Stimulated activated CD8-positive, alpha-beta memory T cell treated with anti-CD3 and anti-CD28 coated beads, Interleukin-15, amount 100 ng/mL, for 24 hours (primary cell): ENCODE measurements at places on chromosomes 3 and 15.

- DNase-seq: no peak
Observed at GRCh38 chr3:152574461-152575079, 260.4 kb upstream of the P2RY1 start.

- no peak for DNase-seq
Observed at GRCh38 chr3:78687520-78687919, 1080.3 kb downstream of the ROBO1 start.

DNA sequence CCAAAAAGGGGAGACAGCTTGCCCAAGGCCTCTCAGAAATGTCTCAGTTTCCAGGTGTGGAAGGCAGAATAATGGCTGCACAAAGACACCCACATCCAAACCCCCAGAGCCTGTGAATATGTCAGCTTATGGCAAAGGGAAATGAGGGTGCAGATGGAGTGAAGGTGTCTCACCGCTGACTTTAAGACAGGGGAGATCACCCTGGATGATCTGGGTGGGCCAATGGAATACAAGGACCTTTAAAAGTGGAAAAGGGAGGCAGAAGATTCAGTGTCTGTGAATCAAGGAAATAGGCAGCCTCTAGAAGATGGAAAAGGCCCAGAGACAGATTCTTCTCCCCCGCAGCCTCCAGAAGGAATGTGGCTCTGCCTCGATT, 48.8 kb upstream of the ATP2B2 start:
- DNase-seq: no peak

GRCh38 chr3:102016417-102016816, 167.1 kb downstream of the NFKBIZ start:
- DNase-seq: no peak

DNA sequence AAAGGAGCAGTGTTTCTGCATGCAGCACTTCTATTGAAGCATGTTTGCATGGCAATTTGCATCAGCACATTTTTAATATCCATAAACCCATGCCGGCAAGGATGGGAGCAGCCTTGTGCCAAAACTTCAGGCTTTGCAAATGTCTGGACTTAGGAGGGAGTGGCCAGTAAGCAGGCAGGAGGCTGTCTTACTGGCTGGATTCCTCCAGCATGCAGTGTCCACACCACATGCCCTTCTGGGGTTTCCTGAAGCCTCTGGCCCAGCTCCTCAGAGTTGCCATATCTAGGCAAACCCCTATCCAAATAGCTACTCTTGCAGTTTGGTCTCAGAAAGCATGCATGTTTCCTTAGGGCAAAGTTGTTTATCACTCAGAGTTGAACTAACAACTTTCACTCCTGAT, 139.1 kb upstream of the MRPS22 start:
- no peak for DNase-seq

GRCh38 chr3:69082805-69083204, 1.9 kb upstream of the ARL6IP5 start:
- DNase-seq: no peak

DNA sequence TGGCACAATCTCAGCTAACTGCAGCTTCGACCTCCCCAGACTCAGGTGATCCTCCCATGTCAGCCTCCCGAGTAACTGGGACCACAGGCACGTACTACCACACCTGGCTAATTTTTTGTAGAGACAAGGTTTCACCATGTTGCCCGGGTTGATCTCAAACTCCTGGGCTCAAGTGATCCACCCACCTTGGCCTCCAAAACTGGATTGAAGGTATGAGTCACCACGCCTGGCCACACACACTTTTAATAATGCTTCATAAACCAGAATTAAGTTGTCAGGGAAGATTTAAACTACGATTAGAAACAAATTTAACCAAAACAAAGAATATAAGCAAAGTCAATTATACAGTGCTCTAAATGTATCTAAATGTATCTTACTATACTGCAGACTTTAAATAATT, 87.5 kb downstream of the LRRFIP2 start:
- no peak for DNase-seq

DNA sequence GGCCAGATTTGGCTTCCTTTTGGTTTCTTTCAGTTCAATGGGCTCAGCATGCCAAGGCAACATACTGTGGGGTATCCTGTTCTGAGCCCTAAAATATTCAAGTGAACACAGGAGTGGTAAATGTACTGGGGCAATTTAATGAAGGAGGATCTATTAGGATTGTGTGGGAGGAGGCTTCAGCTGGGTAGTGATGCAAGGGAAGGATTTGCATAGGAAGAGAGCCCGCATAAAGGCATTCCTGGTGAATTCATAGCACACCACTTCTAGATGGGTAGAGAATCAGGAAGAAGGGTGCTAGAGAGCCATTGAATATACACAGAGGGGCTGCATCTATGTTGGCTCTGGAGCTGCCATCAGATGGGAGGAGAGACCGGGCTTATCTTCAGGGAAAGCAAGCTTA, 20.6 kb upstream of the KNG1 start:
- no peak for DNase-seq

GRCh38 chr15:90174140-90174875, 26.8 kb upstream of the SEMA4B start:
- DNase-seq: no peak

GRCh38 chr3:31762097-31762764, 218.8 kb downstream of the OSBPL10 start:
- DNase-seq: no peak

DNA sequence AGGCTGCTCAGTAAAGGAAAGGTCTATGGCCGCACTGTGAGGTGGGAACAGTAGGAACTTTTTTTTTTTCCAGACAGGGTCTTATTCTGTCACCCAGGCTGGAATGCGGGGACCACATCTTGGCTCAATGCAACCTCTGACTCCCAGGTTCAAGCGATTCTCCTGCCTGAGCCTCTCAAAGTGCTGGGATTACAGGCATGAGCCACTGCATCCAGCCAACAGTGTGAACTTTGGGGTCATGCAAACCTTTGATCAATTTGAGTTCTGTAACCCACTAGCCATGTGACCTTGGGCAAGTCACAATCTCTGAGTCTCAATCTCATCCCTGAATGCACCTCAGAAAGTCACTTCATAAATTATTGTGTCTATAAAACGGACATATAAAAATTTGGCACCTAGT, 286.8 kb upstream of the CTNNB1 start:
- no peak for DNase-seq

- no peak for DNase-seq
Observed at GRCh38 chr3:54191220-54191619, 68.9 kb downstream of the CACNA2D3 start.

DNA sequence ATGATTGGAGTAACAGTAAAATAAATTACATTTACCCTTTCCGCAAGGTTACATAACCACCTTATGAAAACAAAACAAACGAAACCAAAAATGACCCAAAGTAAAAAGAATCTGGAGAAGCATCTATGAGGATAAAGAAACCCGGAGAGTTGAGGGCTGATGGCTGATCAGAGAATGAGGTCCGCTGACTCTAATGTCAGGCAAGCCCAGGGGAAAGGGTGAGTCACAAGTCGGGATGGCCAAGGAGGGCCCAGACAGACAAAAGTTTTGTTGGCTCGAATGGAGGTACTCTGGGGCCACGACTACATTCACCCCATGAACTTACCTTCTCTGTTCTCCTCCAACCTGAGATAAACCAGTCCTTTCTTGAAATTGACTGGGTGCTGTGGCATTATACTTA, 95.7 kb downstream of the RORA start:
- DNase-seq: no peak

GRCh38 chr15:85614059-85614458, 180.7 kb downstream of the KLHL25 start:
- no peak for DNase-seq

DNA sequence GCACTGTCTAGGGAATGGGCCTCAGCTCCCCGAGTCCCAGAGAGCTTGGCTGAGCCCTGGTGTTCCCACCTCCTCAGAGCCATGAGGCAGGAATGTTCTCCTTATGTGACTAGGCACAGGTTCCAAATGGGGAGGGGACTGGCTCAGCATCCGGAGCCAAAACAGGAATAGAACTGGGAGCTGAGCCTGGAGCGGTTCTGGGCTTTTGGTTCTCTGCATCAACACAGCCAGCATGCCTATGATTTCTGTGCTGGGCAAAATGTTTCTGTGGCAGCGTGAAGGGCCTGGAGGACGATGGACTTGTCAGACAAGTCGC, at the start of gene FAM131A:
FAM131A (plus strand) TSS at position 202 of the 316 bp plus-strand sequence; CDS start at position 233, 31 bp downstream.
- DNase-seq: no peak

- no peak for DNase-seq
Observed at GRCh38 chr15:92117261-92117731, 263.8 kb downstream of the SLCO3A1 start.

GRCh38 chr3:186002884-186003472, 65.2 kb upstream of the TRA2B start:
- no peak for DNase-seq

DNA sequence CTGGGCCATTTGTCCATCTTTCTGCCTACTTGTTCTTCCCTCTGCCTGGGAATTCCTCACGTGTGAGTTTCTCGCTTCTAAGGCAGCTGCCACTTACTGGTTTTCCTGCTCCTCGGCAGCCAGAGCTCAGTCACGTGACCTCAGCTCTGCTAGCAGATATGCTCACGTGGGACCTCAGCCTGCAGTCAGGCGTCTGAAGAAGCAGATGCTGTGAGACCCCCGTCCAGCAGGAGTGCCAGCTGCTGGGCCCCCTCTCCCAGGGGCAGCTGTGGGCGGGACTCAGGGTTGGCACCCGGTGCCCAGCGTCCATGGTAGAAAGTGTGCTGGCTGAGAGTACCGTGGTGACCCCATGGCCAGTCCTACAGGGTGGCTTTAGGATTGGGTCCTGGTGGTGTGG, 161.3 kb upstream of the TLE3 start:
- DNase-seq: no peak

GRCh38 chr3:58048301-58048700, 40.1 kb downstream of the FLNB start:
- DNase-seq: no peak

DNA sequence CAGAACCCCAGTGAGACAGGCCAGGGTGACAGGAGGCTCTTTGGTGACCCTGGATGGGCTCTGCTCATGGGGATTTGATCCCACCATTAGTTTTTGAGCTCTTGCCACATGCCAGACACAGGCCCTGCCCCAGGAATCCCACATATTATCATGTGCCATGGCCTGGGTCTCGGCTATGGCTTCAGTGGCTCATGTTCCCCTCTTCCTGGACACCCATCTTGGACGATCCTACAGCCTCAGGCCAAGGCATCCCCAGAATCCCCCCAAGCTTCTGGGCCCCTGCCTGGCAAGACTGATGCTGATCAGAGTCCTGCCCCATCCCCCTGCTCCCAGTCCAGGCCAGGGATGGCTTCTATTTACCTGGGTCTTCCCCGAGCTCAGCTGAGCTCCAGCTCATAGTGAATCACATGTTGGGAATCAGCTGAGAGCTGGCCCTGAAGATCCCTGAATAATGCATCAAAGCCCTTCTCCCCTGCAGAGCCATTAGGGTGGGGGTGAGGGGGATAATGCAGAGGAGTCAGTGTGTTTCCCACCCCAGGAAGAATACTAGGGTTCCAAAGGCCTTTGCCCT, 50.9 kb upstream of the CHRNB4 start:
- no peak for DNase-seq

DNA sequence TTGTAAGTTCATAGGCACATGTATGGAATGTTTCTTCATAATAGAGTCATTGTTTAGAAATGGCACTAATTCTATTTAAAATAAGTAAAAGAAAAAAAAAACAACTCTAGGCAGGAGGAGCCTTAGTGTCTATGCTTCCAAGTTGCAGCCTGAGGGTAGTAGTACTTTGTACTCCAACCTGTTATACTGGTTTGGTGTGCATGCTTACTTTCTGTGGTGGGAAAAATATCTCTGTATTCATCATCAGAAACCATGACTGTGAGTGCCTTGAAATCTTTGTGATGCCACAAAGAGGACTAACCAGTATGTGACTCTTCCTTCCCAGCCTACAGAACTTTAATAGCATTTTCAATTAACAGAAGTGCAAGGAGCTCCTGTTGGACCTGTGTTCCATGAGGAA, 4.4 kb downstream of the NAALADL2 start:
- no peak for DNase-seq

DNA sequence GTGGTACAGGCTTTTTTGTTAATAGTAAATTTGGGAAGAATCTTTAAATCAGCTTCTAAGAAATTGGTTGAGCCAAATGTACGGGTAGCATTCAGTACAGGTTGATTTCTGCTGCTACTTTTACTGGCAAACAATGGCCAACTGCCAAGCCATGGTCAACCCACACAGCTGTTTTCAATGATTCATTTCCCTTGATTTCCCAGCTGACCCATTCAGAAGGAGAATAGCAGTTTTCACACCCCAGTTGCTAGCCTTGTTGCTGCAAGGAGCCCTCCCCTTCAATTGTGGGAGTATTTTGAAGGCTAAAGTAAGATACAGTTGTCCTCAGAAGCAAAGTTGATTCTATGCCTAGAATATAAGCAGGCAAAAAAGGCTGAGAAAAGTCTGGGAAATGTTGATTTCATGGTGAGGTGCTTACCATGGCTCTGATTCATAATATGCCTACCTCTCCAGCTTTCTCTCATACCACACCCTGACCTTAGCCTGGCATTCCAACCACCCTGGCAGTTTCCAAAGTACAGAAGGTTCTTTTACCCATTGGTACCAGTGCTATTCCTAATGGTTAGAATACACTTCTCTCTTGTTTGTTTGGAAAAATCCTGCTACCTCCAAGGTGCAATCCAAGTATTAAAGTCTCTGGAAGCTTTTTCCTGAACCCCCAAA, 320.3 kb upstream of the TGFBR2 start:
- no peak for DNase-seq

- no peak for DNase-seq
Observed at GRCh38 chr15:22922003-22922402, 58.2 kb downstream of the CYFIP1 start.

- DNase-seq: no peak
Observed at GRCh38 chr3:149353581-149354184, 20.2 kb upstream of the TM4SF18 start.

DNA sequence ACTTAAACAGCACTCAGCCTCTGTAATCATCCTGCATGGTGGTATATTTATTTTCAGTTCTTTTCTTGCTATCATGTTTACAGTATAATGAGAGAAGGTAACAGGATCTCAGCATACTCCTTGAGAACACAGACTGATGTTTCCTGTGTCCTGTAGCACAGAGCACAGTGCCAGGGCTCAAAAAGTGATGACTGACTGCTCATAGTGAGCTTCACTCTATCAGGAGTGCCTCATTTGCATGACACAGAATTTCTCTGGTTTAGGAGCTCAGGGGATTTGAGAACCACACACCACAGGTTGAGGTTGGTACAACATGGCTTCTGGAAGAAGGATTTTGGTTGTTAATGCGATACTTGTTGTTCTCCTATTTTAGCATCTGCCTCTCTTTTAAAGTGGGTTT, 68.5 kb upstream of the SLC2A2 start:
- no peak for DNase-seq

DNA sequence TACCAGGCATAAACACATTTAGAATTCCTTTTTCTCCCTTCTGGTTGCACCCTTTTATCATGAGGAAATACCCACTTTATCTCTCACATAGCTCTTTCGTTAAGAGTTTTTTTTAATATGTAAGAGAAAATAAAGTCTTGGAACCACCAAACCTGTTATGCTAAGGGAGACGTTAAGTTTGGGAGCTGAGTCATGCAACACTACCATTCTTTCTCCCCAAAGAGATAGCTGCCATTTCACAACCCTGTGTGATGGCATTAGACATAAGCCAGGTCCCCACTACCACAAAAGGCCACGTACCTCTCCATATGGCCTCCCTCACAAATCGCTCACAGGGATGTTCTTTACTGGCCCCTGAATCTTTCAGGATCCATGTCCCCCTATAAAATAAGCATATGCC, 7.6 kb upstream of the NIPA1 start:
- no peak for DNase-seq

- DNase-seq: no peak
Observed at GRCh38 chr15:36645106-36645505, 65.7 kb downstream of the CDIN1 start.
